ENCODE measurements at places on chromosomes 7 and 10.

GRCh38 chr7:18855796-18856195, 261.6 kb downstream of the TWIST1 start:
- DNase-seq, result no peak

DNA sequence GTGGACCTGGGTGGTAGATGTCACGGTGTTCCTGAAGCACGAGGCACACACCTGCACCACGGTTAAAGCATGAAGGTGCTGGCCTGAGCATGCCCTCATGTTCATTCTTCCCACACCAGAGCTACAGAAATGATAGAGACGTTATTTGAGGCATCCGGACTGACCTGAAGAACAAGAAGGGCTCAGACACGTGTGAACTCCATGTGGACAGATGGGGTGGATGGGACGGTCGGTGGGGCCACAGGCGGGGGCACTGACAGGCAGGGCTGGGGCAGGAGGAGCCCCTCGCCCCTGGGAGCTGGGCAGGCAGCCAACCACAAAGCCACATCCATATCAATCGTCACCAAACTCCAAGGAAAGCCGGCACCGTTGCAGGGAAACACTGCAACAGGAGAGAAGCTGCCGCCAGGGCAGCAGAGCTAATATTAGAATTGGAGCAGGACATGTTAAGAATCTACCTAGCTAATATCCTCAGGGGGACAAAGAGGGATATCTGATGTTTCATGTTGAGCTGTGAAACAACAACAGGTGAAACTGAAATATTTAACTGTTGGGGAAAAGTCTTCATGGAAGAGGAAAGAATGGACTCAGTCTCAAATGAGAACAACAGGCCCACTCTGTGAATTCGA, 37.8 kb upstream of the DIP2C start:
- no peak for DNase-seq

- DNase-seq, result no peak
Observed at GRCh38 chr7:40761762-40762560, 627.2 kb downstream of the SUGCT start.

- DNase-seq, result no peak
Observed at GRCh38 chr7:836429-836828, 4.2 kb downstream of the SUN1 start.

DNA sequence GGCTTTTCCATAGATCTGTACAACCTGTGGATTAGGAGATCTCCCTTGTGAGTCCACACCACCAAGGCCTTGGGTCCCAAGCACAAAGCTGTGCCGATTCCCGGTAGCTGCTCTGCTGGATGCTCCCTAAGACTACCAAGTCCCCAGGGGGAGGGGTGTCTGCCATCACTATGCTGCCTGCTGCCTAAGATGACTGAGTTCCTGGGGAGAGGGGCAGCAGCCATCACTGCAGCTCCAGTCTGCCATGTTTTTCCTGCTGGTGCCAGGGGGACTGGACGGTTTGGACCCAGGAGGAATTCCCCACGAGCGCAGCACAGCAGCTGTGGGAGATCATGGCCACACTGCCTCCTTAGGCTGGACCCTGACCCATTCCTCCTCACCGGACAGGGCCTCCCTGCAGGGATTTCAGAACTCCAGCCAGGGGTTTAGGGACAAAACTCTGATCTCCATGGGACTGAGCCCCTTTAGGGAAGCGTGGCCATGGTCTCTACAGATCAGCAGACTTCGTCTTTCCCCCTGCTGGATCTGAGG, 1049.8 kb downstream of the SORCS1 start:
- DNase-seq, result no peak

DNA sequence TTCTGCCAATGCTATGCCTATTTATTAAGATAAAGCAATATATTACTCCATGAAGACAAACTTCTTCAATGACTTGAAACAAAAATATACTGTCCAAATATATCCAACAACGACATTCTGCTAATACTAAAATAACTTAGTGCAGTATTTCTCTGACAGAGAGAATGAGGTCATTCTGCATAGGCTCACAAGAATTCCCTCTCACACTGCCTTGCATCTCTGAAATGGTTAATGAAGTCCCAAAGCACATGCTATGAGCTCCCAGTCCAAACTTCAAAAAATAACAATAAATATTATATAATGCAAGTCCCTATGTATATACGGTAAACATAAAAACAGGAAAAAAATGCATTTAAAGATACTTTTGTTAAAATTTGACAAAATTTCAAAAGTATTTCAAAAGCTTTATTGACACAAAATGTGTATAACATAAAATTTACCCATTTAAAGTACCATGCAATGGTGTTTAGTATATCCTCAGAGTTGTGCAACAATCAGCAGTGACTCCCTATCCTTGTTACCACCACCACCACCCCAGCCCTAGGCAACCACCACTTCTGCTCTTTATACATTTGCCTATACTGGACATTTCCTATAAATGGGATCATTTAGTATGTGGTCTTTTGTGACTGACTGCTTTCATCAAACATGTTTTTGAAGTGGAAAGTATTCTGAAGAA, 27.6 kb downstream of the CHCHD3 start:
- DNase-seq, result no peak

DNA sequence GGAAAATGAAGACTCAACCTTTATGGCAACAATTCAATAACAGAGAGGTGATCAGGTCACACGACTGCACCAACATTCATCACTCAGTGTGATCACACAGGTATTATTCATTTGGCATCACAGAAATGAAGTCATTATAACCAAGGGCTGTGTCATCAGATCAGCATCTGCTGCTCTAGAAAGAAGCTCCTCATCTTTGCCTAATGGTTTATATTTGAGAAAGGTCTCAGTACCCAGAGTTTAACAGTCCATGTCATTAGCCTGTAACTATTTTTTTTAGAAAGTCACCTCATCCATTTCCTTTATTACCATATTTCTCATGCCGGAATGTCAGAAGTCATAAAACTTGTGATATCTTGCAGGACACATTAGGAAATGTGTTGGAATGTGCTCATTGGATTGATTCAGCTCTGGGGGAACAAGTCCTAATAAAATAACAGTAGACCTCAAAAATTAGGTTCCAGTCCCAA, 45.1 kb upstream of the PRKG1 start:
- DNase-seq, result no peak

DNA sequence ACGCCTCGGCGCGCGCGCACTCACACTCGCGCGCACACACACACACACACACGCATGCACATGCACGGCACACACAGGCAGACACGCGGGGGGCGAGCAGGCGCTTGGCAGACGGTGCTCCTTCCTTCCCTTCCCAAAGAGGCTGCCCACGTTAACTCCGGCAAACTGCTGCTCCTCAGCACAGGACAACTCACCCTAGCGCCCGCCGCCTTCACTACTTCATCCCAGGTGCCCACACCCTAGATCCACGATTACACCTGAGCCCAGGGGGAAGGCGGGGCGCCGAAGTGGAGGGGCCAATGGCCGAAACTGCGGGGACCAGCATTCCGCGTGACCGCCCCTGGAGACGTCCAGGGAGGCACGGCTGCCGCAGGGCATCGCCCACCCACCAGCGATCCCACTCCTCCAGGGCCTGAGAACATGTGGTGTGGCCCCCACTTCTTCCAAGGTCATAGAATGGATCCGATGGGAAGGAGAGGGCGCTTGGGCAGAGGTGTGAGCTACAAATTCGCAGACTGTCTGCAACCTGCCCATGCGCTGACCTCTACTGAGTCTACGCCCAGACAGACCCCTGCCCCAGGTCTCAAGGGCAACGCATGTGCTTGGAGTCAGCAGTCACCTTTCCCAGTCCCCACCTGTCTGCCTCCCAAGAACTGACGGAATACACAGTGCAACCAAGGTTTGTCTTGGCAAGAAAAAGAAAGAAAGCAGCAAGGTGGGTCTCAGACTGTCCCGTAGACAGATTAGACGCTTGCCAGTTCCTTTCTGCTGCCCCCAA, 74.6 kb downstream of the CALN1 start:
- no peak for DNase-seq

- DNase-seq, result no peak
Observed at GRCh38 chr7:16202303-16202702, 219.0 kb downstream of the CRPPA start.

GRCh38 chr10:59387951-59388670, 25.8 kb upstream of the FAM13C start:
- no peak for DNase-seq

DNA sequence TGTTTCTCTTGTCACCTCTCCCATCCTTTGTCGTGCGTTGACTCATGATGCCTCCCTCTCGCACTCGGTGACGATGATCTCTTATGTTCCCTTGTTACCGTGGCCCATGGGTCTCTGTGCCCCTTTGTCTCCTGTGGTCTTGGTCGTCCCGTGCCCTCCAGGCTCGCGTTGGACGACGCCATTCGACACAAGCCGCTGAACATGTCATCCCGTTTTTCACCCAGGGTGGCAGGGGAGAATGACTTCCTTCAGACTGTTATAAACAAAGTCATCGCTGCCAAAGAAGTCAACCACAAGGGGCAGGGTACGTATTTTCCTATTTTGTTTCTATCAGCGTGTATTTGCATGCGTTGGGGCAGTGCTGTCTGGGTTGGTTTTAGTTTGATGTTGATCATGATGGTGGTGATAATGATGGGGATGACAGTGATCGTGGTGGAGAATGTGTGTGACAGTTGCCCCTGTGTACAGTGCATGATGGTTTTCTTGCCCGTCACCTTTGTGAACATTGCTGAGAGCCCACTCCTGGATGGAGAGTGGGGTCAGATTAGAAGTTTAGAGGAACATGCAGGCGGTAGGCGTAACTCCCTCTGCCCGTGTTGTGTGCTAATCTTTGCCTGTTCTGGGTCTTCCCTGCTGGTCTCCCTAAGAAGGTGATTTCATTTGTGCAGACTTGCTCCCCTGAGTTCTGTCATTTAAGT, 107.0 kb downstream of the DOCK1 start:
- DNase-seq, result no peak

DNA sequence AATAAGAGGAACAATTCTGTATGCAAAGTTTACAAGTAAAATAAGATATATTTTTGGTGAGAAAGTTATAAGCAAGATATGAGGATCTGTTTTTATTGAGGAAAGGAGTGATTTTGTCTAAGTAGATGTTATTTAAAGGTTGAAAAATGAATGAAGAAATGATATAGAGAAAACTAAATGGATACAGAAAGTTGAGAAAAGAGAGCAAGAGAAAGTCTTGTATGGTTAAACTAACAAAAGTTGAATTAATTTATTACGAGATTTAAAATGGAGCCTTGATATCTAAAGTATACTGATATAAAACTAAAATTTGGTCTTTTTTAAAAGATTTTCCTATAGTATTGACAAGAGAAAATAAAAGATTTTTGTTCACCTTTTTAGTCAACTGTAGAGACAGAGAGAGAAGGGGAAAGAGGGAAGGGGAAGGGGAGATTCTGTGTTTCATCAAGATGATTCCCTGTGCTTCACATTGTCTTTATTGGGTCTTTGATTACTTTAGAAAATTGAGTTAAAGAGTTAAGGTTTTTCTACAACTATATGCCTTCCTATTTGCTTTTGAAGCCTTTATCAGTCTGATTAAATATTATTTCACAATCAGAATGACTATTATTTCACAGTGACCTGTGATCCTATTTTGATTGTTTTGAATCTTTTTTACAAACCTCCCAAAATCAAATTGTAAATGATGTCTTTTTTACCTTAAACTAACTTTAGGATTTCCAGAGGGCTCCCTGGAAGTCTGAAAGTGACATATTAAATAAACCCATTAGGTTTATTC, 10.7 kb downstream of the SHTN1 start:
- no peak for DNase-seq

DNA sequence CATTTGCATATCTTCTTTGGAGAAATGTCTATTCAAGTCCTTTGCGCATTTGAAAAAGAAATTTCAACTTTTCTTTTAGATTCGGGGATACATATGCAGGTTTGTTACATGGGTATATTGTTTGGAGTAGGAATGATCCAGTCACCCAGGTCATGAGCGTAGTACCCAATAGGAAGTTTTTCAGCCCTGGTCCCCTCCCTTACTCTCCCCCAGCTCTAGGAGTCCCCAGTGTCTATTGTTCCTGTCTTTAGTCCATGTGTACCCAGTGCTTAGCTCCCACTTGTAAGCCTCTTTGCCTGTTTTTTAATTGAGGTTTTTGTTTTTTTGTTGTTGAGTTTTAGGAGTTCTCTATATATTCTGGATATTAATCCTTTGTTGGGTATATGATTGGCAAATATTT, 63.3 kb downstream of the SND1 start:
- no peak for DNase-seq

DNA sequence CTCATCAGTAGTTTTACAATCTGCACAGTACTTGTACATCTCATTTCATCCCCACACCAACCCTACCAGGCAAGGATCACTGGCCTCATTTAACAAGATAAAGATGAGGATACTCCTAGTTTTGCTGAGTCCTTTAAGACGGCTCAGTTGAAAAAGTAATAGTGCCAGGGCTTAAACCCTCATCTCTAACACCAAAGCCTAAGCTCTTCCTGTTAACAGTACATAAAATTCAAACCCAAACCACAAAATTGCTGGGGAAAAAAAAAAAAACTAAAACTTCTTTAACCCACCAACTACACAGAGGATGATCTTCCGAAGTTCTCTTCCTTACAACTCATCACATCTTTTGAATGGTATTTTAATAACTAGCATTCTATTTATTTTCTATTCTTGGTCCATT, 1.3 kb downstream of the SAR1A start:
- no peak for DNase-seq

- DNase-seq, result no peak
Observed at GRCh38 chr7:55070271-55070743, 51.5 kb downstream of the EGFR start.

- DNase-seq, result no peak
Observed at GRCh38 chr10:20429742-20430141, 467.4 kb downstream of the NEBL start.

- DNase-seq, result no peak
Observed at GRCh38 chr10:42177077-42177792, 461.1 kb downstream of the ZNF33B start.

GRCh38 chr7:33448035-33448434, 318.7 kb downstream of the BBS9 start:
- DNase-seq, result no peak

DNA sequence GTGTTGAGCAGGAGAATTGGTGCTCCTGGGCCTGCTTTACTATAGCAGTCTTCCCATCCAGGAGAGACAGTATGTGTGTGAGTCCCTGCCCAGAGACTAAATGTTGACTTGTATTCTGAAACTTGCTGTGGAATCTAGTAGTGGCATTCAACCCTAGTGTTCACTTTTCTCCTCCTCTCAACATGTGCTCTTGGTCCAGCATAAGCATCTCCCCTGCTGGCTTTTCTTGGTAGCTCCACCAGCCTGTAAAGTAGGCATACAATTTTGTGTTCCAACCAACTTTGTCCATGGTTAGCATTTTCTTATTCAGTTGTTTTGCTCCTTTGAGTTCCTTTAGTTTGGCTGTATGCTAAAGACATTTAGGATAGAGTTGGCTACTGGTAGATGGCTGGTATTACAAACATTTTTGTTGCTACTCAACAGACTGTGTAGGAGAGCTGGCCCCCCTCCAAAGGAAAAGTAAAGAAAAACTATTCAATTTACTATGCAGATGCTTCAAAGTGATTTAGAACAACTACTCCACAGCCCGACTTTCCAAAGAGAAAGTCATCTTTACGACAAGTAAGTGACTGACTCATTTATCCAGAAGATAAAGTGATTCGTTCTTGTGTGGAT, 46.0 kb downstream of the ASB4 start:
- no peak for DNase-seq

Measured in activated CD4-positive, alpha-beta memory T cell treated with anti-CD3 and anti-CD28 coated beads, Interleukin-2, amount 10 ng/mL, durations not matched to agents 7 days and 5 days (primary cell).